Large intestine (tissue), 12 donors: ENCODE measurements at places on chromosomes 1 and 21. TPM values are rescaled to one million over a fixed set of nuclear protein-coding genes. Genes with fewer than 3 reads are reported as not detected.
A peak's percentile ranks its signal among the peaks of the same experiment; 100 is the strongest.

- no peak overlapping the region for H3K4me3 ChIP-seq
- peaks cover 14% of the 10 kb centered on the region for H3K27me3 ChIP-seq
- DNase-seq, result no peak
- no peaks in the 10 kb centered on the region for H3K4me1 ChIP-seq
Observed at GRCh38 chr1:11320153-11320936, 47.3 kb downstream of the UBIAD1 start.

DNA sequence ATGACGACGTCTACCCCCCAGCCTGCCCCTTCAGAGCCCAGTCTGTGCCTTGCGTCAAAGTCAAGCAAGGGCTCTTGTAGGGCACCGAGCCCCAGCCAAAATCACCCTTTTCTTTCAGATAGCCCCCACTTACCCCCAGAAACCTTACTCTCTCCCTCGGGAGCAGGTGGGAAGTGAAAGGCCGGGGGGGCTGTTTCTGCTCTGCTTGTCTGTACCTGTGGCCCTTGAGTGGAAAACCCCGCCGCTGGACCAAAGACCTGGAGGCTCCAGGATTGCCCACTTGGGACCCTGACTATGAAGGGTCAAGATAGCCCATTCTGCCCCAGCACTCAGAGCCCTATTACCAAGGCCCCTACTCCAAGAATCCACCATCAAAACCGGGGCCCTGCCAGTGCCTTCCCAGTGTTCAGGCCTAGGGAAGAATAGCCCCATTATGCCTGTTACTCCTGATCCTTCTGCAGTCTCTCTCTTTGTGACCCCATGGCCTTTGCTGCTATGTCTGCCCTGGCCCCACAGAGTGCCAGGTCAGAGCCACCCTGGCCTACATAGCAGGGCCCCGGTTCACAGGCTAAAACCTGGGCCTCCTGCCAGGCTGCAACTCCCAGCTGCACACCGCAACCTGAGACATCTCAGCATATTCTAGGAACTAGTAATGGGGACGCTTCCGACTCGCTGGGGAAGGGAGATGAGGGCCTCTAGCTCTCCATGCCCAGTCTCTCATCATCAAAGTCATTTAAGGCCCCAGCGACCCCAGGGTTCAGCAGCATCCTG is 22.2 kb upstream of the HPDL start:
- H3K4me1 ChIP-seq, result peaks cover 11% of the 10 kb centered on the region
- peak overlapping the region; percentile 78 for H3K4me3 ChIP-seq
- H3K27me3 ChIP-seq, result no peaks in the 10 kb centered on the region
- H3K27ac ChIP-seq, result peak overlapping the region; percentile 93
- peak; percentile 46 for DNase-seq

- H3K27ac ChIP-seq, result no peak overlapping the region
- H3K4me3 ChIP-seq, result no peak overlapping the region
- no peaks in the 10 kb centered on the region for H3K36me3 ChIP-seq
- no peaks in the 10 kb centered on the region for H3K4me1 ChIP-seq
- DNase-seq, result no peak
Observed at GRCh38 chr1:68112835-68113243, 62.4 kb upstream of the DIRAS3 start.

DNA sequence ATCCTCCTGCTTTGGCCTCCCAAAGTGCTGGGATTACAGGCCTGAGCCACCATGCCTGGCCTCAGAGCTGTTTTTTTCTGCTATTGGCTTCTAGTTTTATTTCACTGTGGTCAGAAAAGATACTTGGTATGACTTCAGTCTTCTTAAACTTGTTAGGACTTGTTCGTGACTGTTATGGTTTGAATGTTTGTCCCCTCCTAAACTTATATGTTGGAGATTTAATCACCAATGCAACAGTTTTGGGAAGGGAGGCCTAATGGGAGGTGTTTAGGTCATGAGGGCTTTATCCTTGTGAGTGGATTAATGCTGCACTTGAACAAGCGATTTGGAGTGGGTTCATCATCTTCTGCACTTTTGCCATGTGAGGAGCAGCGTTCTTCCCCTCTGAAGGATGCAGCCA is 24.5 kb upstream of the SOD1 start:
- H3K4me3 ChIP-seq, result no peak overlapping the region
- H3K36me3 ChIP-seq, result no peaks in the 10 kb centered on the region
- no peaks in the 10 kb centered on the region for H3K27me3 ChIP-seq
- no peak overlapping the region for H3K27ac ChIP-seq

GRCh38 chr1:7422561-7422960 is 348.5 kb upstream of the VAMP3 start:
- no peak for DNase-seq
- no peaks in the 10 kb centered on the region for H3K36me3 ChIP-seq
- H3K27me3 ChIP-seq, result no peaks in the 10 kb centered on the region
- no peaks in the 10 kb centered on the region for H3K4me1 ChIP-seq
- H3K4me3 ChIP-seq, result no peak overlapping the region

OR6K6 gene
- polyA plus RNA-seq, result not detected
